ENCODE measurements at places on chromosomes 5 and 9. TPM values are rescaled to one million over a fixed set of nuclear protein-coding genes. Genes with fewer than 3 reads are reported as not detected.

Gene ERP44
- 15.9 TPM for total RNA-seq

Gene DPYSL3
- total RNA-seq: 81.2 TPM

Gene HAND1
- not detected for total RNA-seq

Gene NADK2
- 39.9 TPM for total RNA-seq

Gene RORB
- 2.5 TPM for total RNA-seq

Gene PKD2L2
- not detected for total RNA-seq

Gene DIPK1B
- 11.6 TPM for total RNA-seq

Gene CATSPER3
- total RNA-seq: 0.80 TPM

Gene BHMT2
- 33.2 TPM for total RNA-seq

Gene SV2C
- total RNA-seq: 4.9 TPM

Gene TAL2
- total RNA-seq: not detected

Gene IL5
- total RNA-seq: not detected

Gene FOXB2
- total RNA-seq: not detected

Gene SLC6A18
- not detected for total RNA-seq

Gene SAXO1
- 0.49 TPM for total RNA-seq

Gene NMUR2
- not detected for total RNA-seq

Gene C5orf63
- total RNA-seq: 8.9 TPM

Gene ADCY2
- 10.0 TPM for total RNA-seq

Gene LIFR
- total RNA-seq: 106 TPM

Gene C9
- total RNA-seq: not detected

Gene ANKRD33B
- total RNA-seq: 22.6 TPM

Gene NR5A1
- not detected for total RNA-seq

Gene FOXD4L3
- total RNA-seq: not detected

Gene FCHO2
- total RNA-seq: 50.7 TPM

Gene SPINK7
- total RNA-seq: not detected

Gene FCN2
- not detected for total RNA-seq

Gene ADAMTS19
- 0.27 TPM for total RNA-seq

Gene LCN2
- 6.0 TPM for total RNA-seq

Gene PELO
- total RNA-seq: 48.9 TPM

Gene CBY3
- total RNA-seq: not detected

Gene ERAP2
- 14.8 TPM for total RNA-seq

Gene DND1
- total RNA-seq: 1.4 TPM

Gene SAP30L
- 41.8 TPM for total RNA-seq

Gene NR2F1
- 181 TPM for total RNA-seq

Gene SLCO6A1
- total RNA-seq: not detected

Gene ERGIC1
- 87.3 TPM for total RNA-seq

Gene PCDHB7
- total RNA-seq: 5.0 TPM

Gene MARVELD2
- total RNA-seq: 3.6 TPM

Gene PTPN3
- total RNA-seq: 1.0 TPM

Gene PCDHGA6
- total RNA-seq: 10.3 TPM

Gene PCDHGB1
- total RNA-seq: 7.8 TPM

Gene C5orf52
- total RNA-seq: not detected

Gene IFNK
- not detected for total RNA-seq

Gene OGN
- 71.7 TPM for total RNA-seq

Gene MYO10
- 25.9 TPM for total RNA-seq

Gene RBM18
- 16.0 TPM for total RNA-seq

Gene TAF1L
- not detected for total RNA-seq

Gene SNX18
- total RNA-seq: 38.7 TPM

Gene PCSK1
- 0.09 TPM for total RNA-seq

Gene CSNK1G3
- 64.6 TPM for total RNA-seq

Gene SMAD5
- 114 TPM for total RNA-seq

Gene CEL
- total RNA-seq: 2.7 TPM

Measured in sciatic nerve (tissue), 2 donors.